Epithelial cell of proximal tubule (primary cell): ENCODE measurements at places on chromosomes 4 and X. TPM values are rescaled to one million over a fixed set of nuclear protein-coding genes. Genes with fewer than 3 reads are reported as not detected.

DNA sequence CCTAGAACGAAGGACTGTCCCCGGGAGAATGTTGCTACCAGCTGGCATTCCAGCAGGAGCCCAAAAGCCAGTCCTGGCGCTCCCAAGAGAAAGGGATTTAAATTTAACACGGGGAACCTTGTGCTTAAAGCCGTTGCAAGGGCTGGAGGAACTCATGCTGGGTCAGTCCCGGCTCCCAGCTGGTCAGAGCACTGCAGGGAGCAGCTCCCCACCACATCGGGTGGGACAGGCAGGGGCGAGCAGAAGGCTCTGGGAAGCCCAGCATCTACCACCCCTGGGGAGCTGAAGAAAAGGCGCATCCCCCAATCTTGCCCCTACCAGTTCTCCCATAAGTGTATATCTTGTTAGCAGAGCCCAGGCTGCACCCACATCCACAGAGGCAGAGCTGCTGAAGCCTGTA is 15.7 kb downstream of the CFAP99 start:
- DNase-seq: no peak

The MED14 gene
- 15.5 and 21.5 TPM in 2 replicates for total RNA-seq

- no peak for DNase-seq
These were observed 74.8 kb upstream of the EGFL6 start for GRCh38 chrX:13494562-13494961.

GRCh38 chr4:123943976-123944375 is 547.4 kb downstream of the SPRY1 start:
- DNase-seq: no peak

The PPEF2 gene
- not detected in 2 replicates for total RNA-seq

The SERTM2 gene
- not detected in 2 replicates for total RNA-seq

- no peak for DNase-seq
These were observed 1.0 kb upstream of the AASDH start for GRCh38 chr4:56388306-56388705.

- DNase-seq: no peak
These were observed 20.4 kb downstream of the CASP6 start for GRCh38 chr4:109682875-109683274.

The SMARCAD1 gene
- total RNA-seq: 24.5 and 28.1 TPM in 2 replicates

DNA sequence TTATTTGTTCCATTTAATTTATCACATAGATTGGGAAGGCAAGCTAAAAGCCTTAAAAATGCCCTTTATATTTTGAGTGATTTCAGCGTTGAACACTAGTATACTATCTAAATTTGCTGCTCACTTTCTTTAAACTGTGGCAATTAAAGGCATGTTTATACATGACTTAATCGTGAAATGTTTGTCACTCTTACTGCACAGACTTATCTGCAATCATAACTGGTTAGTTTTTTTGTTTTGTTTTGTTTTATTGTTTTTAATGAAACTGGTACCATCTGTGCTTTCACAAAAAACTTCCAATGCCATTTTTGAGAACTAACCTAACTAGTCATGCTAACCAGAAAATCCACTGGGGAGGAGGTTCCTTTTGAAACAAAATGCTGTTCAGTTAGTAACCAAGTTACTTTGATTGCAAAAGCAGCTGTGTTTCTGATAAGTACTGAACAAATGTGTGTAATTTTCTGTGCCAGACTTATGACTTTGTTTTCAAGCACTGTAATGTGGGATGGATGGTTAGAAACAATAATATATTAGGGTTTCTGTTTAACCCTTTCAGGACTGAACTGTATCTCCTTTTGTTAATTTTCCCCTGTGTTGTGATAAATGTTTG is 56.1 kb downstream of the CCKAR start:
- no peak for DNase-seq

DNA sequence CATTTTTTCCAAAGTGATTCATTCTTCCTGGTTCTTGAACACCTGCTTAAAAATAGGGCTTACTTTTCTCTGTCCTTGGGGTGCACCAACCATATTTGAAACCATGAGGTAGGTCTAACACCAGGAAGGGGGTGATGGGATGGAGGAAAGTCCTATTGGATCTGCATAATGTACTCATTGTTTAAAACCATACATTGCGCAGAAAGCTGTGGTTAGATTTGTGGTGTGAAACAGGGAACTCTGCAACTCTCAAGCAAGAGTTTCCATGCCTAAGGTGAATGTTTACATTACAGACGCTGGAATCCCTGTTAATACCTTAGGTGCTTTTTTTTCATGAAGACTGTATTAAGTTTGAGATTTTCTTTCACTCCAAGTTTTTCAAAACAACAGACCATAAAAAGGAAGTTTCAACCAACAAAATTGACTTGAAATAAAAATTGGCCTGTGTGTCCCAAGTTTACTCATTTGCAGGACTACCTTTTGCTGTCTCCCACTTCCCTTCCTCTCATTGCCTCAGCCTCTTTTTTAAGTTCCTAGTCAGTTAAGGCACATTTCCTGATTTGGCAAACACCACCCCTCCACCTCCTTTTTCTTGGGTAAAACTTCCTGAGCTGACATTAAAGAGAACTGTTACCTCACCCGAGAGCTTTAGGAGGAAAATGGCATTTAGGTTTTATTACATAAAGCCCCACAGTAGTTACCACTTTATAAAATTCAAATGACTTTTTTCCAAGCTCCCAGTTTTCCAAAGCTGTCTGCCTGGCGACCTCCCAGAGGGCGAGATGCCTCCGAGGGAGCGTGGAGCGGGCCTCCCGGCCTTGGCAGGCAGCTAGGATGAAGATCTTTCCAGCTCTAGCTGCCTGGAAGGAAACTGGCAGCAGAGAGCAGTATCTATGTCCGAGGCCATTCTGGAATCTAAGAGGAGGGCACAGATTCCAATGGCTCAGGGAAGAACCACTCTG is 47.9 kb upstream of the RBPJ start:
- no peak for DNase-seq

The BGN gene
- total RNA-seq: 0.69 TPM in 1 of 2 replicates, not detected in the other

The HSFX4 gene
- not detected in 2 replicates for total RNA-seq

GRCh38 chrX:16114611-16115010 is 8.8 kb upstream of the GRPR start:
- DNase-seq: no peak

DNA sequence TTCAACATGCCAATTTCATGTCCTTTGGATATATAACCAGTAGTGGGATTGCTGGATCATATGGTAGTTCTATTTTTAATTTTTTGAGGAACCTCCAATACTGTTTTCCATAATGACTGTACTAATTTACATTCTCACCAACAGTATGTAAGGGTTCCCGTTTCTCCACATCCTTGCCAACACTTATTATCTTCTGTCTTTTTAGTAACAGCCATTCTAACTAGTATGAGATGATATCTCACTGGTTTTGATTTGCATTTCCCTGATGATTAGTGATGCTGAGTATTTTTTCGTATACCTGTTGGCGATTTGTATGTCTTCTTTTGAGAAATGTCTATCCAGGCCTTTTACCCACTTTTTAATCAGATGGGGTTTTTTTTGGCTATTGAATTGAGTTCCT is 133.5 kb upstream of the MED14 start:
- DNase-seq: no peak

The CYLC1 gene
- total RNA-seq: not detected in 2 replicates

DNA sequence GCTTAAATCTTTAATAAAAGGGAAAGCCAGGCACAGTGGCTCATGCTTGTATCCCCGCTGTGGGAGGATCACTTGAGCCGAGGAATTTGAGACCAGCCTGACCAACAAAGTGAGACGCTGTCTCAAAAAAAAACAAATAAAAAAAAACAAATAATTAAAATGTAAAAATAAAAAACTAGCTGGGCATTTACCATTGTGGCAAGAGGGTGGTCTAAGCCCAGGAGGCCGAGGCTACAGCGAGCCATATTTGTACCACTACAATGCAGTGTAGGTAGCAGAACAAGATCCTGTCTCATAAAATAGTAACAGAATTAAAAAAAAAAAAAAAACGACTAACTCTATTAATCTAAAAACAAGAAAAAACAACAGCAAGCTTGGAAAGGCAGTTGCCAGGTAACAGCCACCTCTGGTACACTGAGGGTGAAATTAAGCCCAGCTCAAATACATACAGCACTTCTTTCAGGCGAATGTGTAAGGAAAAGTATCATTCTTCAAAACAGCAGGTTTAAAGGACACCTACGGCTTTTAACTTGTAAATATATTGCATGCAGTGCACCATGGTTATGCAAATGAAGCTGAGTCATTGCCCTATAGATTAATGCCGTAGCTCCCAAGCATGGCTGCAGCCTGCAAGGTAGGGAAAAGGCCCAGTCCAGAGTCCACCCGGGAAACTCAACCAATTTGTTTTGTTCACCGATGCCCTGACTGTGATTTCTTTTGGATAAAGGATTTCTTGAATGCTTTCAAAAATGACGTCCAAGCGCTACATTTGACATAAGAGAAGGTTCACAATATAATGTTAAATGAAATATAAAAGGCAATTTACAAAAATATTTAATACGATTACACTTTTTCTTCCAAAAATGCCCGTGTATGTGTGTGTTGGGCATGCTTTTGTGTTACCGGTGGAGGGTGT is 14.5 kb upstream of the TXLNG start:
- DNase-seq: no peak

The KCNIP4 gene
- 0.17 and 0.80 TPM in 2 replicates for total RNA-seq

GRCh38 chr4:173365359-173365996 is 5.3 kb upstream of the SAP30 start:
- DNase-seq: no peak

DNA sequence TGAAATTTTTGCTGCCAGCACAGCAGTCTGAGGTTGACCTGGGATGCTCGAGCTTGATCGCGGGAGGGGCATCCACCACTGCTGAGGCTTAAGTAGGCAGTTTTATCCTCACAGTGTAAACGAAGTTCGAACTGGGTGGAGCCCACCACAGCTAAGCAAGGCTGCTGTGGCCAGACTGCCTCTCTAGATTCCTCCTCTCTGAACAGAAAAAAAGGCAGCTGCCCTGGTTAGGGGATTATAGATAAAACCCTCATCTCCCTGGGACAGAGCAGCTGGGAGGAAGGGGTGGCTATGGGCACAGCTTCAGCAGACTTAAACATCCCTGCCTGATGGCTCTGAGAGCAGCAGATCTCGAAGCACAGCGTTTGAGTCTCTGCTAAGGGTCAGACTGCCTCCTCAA is 314.6 kb downstream of the STPG2 start:
- DNase-seq: no peak
